ENCODE measurements at places on chromosomes 16 and 17. TPM values are rescaled to one million over a fixed set of nuclear protein-coding genes. Genes with fewer than 3 reads are reported as not detected.
A peak's percentile ranks its signal among the peaks of the same experiment; 100 is the strongest.

The SLC6A2 gene
- not detected for polyA plus RNA-seq

The HBZ gene
- polyA plus RNA-seq = not detected

The NPW gene
- polyA plus RNA-seq = 0.36 TPM

The ASGR2 gene
- polyA plus RNA-seq = 0.30 TPM

DNA sequence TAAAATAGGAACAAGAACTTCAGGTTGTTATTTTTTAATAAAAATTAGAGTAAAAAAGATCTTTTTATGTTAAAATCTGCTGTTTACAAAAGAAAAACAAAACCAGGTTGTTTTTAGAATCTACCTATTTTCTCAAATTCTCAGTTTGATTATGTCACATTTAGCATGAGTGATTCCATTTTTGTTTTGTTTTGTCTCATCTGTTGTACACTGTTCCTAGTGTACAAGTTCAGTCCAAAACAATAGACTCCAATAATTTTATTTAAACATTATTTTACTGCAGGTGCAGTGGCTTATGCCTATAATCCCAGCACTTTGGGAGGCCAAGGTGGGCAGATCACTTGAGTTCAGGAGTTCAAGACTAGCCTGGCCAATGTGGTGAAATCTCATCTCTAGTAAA is 2142.7 kb downstream of the TP53TG3F start:
- H3K27ac ChIP-seq = no peak overlapping the region
- H3K4me1 ChIP-seq = no peaks in the 10 kb centered on the region
- no peaks in the 10 kb centered on the region for H3K36me3 ChIP-seq
- no peak overlapping the region for H3K4me3 ChIP-seq
- H3K27me3 ChIP-seq = no peaks in the 10 kb centered on the region
- no peak for DNase-seq

DNA sequence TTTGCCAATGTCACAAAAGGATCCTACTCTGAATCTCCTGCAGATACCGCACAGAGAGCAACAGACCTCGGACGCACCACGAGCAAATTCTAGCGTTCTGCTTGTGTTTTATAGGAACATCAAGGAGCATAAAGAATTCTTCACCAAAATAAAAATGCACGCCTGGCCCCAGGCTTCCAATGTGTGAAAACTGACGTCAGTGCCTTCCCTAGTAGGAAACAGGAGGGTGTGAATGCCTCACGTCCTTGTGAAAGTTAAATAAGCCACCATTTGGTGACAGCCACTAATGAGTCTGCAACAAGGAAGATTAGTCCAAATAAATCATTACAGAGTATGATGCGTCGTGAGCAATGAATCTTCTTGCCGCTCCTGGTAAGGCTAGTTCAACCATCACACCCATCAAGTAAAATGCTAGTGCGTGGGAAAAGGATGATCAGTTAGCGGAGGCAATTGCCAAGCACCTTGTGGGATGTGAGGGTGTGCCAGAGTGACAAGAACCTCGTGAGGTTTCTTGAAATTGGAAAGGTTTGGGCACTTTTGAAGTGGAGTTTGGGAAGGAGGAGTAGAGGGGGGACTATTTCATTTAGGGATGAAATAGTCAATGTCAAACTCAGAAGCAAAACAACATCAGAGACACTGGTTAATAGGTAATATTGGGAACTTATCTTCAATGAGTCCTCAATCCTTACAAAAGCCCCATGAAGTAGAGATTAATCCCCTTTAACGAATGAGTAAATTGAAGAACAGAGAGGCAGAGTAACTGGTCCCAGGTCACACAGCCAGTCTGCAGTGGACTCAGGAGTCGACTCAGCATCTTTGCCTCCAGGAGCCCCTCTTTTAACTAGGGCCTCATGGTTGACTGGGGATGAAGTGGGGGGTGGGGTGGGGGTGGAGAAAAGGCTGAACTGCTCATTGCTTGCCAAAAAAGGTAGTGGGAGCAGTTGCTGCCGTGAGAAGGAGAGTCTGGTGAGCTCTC is 238.8 kb downstream of the SLC39A11 start:
- H3K4me1 ChIP-seq = no peaks in the 10 kb centered on the region
- no peak overlapping the region for H3K27ac ChIP-seq
- no peak overlapping the region for H3K4me3 ChIP-seq
- DNase-seq = no peak

DNA sequence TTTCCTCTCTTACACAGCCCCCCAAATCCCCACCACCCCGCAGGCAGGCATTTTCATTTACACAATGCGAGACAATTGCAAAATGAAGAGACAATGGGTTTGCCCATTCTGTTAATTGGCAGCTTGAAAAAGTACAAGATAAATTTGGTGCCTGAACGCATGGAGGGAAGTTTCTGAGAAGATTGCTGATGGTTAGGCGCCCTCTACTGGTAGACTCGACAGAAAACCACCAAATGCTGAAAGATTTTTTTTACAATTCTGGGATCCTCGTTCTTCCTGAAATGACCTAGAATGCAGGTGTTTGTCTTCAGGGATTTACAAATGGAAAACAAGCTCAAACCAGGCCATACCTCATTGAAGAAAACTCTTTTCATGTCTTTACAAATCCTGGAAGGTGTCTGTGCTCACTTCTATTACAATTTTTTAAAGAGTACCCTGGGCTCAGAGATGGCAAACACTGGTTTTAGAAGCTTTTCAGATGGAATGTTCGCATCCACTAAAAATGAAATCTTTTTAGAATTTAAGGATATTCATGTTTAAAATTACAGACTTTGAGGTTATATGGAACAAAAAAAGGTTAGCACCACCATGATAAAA is 338.5 kb downstream of the PMP22 start:
- H3K4me1 ChIP-seq = no peaks in the 10 kb centered on the region
- no peak overlapping the region for H3K27ac ChIP-seq
- no peak overlapping the region for H3K4me3 ChIP-seq
- peak; percentile 68 for DNase-seq
- no peaks in the 10 kb centered on the region for H3K27me3 ChIP-seq

- peaks cover 11% of the 10 kb centered on the region for H3K4me1 ChIP-seq
- no peaks in the 10 kb centered on the region for H3K36me3 ChIP-seq
Measured at GRCh38 chr16:3716831-3717234, 491 bp downstream of the TRAP1 start.

- H3K4me3 ChIP-seq = no peak overlapping the region
- H3K27ac ChIP-seq = peak overlapping the region; percentile 89
- H3K36me3 ChIP-seq = peaks cover 32% of the 10 kb centered on the region
- H3K27me3 ChIP-seq = no peaks in the 10 kb centered on the region
Measured at GRCh38 chr16:24070851-24071250, 185.3 kb upstream of the CACNG3 start.

- H3K27me3 ChIP-seq = no peaks in the 10 kb centered on the region
- no peak overlapping the region for H3K4me3 ChIP-seq
- peaks cover 51% of the 10 kb centered on the region for H3K4me1 ChIP-seq
- peak overlapping the region; percentile 66 for H3K27ac ChIP-seq
Measured at GRCh38 chr17:82590881-82591539, 57.2 kb downstream of the WDR45B start.

GRCh38 chr16:89407282-89407924 is 83.0 kb downstream of the ANKRD11 start:
- peaks cover 77% of the 10 kb centered on the region for H3K4me1 ChIP-seq
- H3K36me3 ChIP-seq = peaks cover 8% of the 10 kb centered on the region
- H3K27me3 ChIP-seq = no peaks in the 10 kb centered on the region
- H3K4me3 ChIP-seq = no peak overlapping the region
- no peak overlapping the region for H3K27ac ChIP-seq
- no peak for DNase-seq

- no peak overlapping the region for H3K4me3 ChIP-seq
- no peak for DNase-seq
- no peaks in the 10 kb centered on the region for H3K27me3 ChIP-seq
- H3K36me3 ChIP-seq = no peaks in the 10 kb centered on the region
Measured at GRCh38 chr17:62692721-62693431, 65.4 kb downstream of the MRC2 start.

DNA sequence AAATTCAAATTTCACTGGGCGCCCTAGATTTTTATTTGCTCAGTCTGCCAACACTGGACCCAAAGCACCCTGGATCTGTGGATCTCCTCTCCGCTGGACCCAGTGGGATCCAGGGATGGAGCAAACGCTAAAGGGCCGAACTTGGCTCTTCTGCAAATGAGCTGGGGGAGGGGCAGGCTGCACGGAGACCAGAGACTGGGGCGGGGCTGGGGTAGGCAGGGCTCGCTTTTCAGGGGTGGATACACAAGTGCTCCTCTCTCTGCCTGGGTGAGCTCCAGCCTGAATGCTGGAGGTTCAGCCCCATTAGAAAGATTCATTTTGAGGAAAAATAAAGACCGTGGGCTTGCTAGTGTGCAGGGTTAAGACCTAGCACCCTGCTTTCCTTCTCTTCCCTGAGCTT is 8.9 kb downstream of the CBX4 start:
- H3K4me1 ChIP-seq = peaks cover 9% of the 10 kb centered on the region
- H3K27me3 ChIP-seq = peaks cover 9% of the 10 kb centered on the region
- H3K27ac ChIP-seq = no peak overlapping the region
- peaks cover 21% of the 10 kb centered on the region for H3K36me3 ChIP-seq
- no peak overlapping the region for H3K4me3 ChIP-seq

All from B cell (primary cell).